Left colon (tissue), 2 donors: ENCODE measurements at places on chromosomes 1 and 21. TPM values are rescaled to one million over a fixed set of nuclear protein-coding genes. Genes with fewer than 3 reads are reported as not detected.

GRCh38 chr1:36160949-36161485 is 5.1 kb downstream of the MAP7D1 start:
- peak; percentile 59 for DNase-seq

BATF3 gene
- total RNA-seq = 1.1 TPM

VWA5B1 gene
- total RNA-seq = 1.5 TPM

DNA sequence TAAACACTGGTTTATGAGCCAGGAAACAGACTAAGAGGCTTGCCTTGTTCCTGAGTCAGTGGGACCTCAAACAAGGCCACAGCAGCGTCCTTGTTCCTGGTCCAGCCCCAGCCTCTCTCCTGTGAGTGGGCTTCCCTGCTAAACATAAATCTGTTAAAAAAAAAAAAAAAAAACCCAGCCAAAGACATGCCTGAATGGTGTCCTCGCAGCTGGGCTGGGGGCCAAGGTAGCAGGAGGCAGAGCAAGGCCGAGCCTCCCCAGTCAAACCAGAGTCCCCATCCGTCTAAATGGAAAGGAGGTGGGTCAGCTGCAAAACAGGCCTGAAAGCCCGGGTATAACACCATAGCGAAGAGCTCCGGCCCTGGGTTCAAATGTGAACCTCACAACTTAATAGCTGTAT is 18.1 kb upstream of the IFFO2 start:
- DNase-seq = no peak

GRCh38 chr1:209202830-209203532 is 380.5 kb upstream of the CAMK1G start:
- no peak for DNase-seq

- no peak for DNase-seq
Measured at GRCh38 chr1:213457733-213458132, 406.7 kb downstream of the RPS6KC1 start.

ASPM gene
- total RNA-seq = 6.4 TPM

DNA sequence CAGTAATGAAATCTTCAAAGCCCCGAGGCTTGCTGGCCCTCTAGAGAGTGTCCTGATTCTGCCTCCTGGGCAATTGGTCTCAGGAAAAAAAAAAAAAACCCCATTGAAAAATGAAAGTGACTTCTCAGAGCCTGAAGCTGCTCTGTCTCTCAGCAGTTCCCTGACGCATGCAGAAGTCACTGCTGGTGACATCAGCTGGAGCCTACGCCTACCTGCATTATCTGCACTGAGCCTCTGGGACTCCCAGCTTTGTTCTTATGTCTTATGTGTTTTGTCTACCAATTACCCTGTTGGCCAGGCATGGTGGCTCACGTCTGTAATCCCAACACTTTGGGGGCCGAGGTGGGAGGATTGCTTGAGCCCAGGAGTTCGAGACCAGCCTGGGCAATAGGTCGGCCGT is 10.1 kb upstream of the SLC25A33 start:
- no peak for DNase-seq

GRCh38 chr1:213533125-213533524 is 454.6 kb upstream of the PROX1 start:
- DNase-seq = no peak

TIE1 gene
- total RNA-seq = 7.6 TPM

DMBX1 gene
- total RNA-seq = not detected

DNA sequence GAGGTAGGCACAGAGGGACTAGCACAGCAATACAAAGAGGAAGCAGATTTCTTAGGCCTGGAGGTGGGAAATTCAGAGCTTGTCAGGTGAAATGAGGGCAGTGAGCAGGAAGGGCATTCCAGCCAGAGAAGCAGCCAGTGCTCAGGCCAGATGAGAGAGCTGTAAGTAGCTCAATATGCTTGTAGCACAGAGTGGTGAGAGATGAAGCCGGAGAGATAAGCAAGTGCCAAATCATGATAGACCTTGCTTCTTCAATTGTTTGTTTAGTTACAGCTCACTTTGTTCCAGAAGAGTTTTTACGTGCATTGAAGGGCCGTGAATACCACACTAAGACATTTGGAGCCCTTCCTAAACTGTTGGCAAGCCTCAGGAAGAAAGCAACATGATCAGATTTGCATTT is 42.0 kb upstream of the ADAMTS1 start:
- no peak for DNase-seq

S100A8 gene
- total RNA-seq = 6.7 TPM

GRCh38 chr1:101435831-101436511 is 199.2 kb downstream of the S1PR1 start:
- no peak for DNase-seq

GRCh38 chr1:235657747-235658526 is 8.4 kb upstream of the GNG4 start:
- no peak for DNase-seq

- DNase-seq = no peak
Measured at GRCh38 chr1:107829036-107829770, 135.8 kb downstream of the VAV3 start.

AMY2A gene
- not detected for total RNA-seq

- DNase-seq = peak; percentile 55
Measured at GRCh38 chr1:29259802-29260441, 23.6 kb downstream of the PTPRU start.

DNA sequence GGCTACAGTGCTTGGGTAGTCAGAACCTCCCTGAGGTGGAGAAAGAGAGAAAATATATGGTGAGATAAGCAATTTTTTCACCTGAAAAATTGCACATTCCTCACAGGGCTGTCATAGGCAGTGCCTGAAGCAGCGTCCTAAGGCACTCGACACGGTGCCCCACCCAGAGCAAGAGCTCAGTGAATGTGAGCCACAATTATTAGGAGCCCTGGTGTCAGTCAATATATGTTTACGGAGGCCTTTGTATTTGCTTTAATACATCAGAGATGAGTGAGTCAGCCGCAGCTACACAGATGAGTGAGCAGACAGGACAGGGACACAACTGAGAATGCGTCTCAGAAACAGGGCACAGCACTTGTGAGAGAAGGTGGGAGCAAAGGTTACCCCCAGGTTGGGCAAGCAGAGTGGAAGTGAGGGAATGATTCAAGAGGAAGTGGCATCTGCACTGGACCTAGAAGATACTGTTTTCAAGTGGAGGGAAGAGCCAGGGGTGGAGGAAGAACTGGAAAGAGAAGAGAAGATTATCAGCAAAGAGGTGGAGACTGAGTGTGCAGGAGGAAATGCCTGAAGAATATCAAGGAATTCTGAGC is 5.2 kb upstream of the PIGC start:
- DNase-seq = no peak

ZNF362 gene
- 14.7 TPM for total RNA-seq

DHX9 gene
- 92.4 TPM for total RNA-seq

DNA sequence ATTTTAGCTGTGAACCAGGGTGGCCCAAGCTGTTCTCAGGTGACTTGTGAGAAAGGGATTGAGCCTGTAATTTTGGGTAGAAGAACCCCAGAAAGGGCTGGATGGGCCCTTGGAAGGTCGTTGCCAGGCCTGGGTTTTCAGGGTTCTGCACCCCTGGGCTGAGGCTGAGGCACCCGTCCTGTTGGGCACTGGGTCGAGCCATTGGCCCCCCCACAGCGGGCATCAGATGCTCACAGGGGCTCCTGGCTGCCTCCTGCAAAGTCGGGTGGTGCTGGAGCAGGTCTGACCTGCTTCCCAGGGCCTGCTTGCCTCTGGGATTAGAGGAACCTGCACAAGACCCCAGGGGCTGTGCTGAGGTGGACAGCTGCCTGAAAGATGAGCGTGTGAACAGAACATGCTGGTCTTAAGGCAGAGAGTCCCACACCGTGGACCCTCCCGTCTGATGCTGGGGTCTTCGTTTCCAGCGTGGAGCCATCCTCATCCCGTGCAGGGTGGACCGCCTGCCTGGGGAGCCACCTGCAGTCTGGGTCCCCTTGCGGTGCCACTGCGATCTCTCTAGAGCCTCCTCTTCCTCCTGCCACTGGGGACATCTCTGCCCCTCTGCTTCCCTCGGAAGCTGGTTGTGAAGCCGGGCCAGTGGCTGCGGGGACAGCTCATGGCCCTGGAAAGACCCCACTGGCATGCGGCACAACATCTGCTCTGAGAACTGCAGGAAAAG is 1.7 kb upstream of the TRPM2 start:
- DNase-seq = no peak

- DNase-seq = no peak
Measured at GRCh38 chr1:117932576-117932975, 3.0 kb downstream of the WDR3 start.

DNA sequence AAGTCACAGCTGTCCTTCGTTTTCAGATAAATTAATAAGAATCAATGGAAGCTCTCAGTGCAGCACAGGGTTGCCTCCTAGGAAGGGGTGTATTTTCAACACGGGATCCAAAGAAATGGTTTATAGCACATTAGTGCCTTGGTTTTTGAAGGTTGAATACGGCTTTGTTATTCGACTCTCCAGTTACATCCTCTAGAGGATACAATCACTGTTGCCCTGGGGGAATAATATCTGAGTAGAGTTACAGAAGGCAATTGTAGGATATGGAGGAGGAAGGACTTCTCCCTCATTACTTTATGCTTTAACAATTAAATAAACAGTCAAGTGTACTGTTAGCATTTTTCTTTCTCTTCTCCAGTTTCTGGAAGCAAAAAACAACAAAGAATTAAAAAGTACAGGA is 14.3 kb upstream of the ZNF326 start:
- no peak for DNase-seq

DNA sequence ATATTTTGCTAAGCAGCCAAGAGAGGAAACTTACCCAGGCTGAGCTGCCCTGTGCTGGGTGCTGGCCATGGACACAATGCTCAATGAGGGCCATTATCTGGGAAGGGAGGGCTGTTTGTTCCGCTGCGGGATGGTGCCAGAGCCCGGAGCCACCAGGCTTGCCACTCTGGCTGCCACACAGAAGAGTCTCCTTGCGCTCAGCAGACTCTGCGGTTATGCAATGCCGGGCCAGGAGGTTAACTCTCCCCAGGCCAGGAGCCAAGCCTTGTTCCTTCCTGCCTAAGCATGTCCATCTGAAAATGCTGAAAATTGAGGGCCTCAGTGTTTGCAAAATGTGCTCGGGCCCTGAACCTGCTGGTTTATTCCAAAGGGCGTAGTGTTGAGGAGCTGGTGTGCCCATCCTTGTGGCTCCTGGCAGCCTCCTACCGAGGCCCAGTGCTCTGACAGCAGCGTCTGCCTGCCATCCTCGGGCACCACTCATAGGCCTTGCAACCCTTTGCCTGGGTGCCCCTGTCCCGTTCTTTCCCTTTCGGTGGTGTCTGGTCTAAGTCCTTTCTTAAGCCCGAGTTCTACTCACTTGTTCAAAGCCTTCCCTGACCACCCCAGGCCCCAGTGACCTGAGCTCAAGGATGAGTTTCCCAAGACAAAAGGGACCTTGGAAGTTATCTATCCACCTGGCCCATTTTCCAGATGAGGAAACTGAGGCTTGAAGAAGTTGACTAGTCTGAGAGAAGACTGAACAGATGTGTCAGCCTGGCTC is 133.8 kb upstream of the EDN2 start:
- DNase-seq = peak; percentile 38
